ENCODE measurements at places on chromosomes 12 and 14.

DNA sequence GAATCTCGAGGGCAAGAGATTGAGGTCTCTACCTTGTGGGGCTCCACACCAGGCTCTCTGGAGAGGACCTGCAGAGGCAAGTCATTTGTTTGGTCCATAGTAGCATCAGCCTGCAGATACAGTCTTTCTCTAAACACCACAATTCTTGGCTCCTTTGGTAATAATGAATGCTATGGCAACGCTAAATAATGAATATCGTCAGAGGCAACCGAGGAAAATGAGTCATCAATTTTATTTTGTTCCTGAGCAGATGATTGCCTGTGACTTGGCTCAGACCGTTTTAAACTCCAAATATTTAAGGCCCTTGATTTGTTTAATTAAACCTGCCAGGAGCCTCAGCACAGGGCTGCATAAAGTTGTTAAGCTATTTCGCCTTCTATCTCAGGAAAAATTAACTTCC lies 924.1 kb upstream of the TMEM132C start:
- no peak for DNase-seq

GRCh38 chr12:19021646-19022045 lies 107.9 kb upstream of the PLEKHA5 start:
- DNase-seq: no peak

DNA sequence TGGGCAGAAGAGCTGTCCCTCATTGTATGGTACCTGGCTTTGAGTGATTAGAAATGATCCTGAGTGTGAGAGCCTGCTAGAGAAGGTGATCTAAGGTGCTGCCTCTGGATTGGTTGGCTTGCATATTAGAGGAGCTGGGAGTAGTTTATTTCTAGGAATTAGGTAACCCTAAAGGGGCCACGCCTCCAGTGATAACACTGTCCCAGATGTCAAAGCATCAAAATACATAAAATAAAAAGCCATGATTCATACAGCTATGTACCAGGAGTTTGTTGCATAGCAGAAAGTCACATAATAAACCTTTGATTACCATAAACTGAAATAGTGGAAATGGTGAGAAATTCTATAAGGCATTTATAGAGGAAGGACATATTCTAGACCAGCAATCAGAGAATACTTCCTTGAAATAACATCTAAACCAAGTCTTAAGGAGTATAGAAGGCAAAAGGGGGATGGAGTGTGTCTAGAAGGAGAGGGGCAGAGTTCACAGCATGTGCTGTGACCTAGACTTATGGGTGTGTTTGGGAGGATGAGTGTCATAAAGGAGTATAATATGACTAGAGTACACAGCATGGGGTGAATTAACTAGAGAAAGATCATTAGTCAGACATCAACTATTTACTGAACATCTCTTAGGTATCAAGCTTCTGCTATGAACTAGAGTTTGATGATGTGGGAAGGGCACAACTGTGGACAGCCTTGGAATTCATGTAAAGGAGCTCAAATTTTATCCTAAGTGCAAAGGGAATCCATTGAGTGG lies 686.4 kb downstream of the GALC start:
- no peak for DNase-seq

- no peak for DNase-seq
Measured at GRCh38 chr14:60655898-60656685, 6.8 kb upstream of the SIX1 start.

DNA sequence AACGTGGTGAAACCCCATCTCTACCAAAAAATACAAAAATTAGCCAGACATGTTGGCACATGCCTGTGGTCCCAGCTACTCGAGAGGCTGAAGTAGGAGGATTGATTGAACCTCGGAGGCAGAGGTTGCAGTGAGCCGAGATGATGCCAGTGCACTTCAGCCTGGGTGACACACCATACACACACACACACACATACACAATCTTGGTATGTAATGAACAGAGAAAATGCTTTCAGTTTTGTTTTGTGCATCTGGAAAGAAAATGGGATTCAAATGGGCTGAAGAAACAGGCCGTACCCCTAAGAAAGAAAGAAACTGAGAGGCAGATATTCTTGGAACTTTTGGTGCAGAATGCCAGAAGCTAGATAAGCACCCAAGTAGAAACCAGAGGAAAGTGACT lies 107.2 kb downstream of the PDE3A start:
- no peak for DNase-seq

GRCh38 chr12:11638315-11638916 lies 11.1 kb upstream of the ETV6 start:
- DNase-seq: no peak

DNA sequence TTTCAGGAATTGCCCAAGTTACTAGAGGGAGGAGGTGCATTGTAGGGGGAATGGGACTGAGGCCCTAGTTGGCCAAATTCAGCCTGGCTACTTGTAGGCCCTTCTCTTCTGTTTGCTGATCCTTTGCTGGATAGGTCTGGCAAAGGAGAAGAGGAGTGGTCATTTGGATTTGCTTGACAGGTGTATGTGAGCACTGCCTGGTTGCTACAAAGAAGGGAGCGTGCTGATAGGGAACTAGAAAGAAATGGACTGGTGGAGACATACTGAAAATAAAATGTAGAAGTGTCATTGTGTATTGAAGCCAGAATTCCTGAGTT lies 3.6 kb downstream of the PSMA6 start:
- no peak for DNase-seq

DNA sequence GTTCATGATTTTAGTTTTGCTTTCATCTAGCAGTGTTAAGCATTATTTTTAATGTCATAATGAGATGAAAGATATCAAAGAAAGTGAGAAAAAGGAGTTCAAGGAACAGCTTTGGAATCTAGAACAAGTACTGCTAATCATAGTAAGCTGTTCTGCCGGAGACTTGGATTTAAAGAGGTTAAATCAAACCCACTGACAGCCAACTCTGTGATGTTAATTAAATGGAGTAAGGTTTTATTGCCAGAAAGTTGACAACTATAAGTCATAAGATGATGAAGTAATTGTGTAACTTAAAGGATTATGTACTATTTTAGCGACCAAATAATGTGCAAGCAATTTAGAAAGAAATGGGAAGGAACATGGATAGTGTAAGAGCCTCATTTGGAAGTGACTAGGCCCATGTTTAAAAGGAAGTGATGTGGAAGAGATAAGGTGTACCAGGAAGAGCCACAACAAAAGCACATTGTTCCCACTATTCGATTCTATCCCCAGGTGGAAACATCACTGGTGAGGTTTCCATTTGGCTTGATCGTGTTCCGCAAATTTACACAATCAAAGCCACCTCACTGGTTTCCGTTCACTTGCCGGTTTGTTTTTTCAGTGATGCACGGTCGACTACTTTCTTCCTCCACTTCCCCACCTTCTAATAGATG lies 388.5 kb downstream of the PAWR start:
- no peak for DNase-seq

DNA sequence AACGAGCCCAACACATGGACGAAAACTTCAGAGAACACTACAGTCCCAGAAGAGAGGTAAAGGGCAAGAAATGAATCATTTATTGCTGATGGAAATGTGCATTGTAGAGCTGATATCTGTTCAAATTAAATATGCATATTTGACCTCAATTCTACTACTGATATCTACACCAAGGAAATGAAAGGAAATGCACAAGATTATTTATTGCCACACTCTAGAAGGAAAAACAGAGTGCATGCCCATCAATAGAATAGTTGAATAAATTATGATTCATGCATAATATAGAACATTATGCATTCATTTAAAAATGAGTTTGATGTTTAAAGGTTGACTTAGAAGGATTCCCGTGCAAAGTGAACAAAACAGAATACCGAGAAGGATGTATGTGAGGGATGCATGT lies 15.6 kb upstream of the NUP107 start:
- no peak for DNase-seq

DNA sequence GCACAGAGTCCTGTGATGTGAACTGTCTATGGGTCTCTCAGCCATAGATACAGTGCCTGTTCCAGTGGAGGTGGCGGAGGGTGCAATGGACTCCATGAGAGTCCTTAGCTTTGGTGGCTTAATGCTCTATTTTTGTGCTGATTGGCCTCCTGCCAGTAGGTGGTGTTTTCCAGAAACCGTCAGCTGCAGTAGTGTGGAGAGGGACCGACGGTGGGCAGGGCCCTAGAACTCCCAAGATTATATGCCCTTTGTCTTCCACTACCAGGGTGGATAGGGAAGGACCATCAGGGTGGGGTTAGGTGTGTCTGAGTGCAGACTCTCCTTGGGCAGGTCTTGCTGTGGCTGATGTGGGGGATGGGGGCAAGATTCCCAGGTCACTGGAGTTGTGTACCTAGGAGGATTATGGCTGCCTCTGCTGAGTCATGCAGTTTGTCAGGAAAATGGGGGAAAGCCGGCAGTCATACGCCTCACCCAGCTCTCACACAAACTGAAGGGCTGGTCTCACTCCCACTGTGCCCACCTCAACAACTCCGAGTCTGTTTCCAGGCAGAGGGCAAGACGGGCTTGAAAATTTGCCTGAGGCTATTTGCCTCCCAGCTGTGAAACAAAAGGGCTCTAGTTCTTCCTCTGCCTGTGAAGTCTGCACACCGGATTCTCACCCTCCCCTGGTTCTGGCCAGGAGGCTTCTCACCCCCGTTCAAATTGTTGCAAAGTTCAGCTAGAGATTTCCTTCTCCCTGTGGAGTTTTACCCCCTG lies 24.9 kb upstream of the ZDHHC17 start:
- no peak for DNase-seq

DNA sequence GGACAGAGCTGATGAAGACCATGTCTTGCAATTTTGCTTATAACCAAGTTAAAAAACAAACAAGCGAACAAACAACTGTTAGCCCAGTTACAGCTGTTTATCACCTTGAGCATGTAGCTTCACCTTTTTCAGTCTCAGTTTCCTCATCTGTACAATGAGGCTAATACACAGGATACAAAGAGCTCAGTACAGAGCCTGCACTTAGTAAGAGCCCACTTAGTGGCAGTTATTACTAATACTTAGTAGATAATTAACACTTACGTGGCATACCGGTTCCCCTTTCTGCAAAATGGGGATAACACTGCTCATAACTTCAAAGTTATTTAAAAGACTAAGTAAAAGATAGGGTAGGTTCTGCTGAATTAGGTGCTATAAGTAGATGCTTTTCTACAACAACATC lies 228.0 kb downstream of the MON2 start:
- no peak for DNase-seq

- DNase-seq: no peak
Measured at GRCh38 chr12:123397400-123397799, 13.5 kb downstream of the KMT5A start.

DNA sequence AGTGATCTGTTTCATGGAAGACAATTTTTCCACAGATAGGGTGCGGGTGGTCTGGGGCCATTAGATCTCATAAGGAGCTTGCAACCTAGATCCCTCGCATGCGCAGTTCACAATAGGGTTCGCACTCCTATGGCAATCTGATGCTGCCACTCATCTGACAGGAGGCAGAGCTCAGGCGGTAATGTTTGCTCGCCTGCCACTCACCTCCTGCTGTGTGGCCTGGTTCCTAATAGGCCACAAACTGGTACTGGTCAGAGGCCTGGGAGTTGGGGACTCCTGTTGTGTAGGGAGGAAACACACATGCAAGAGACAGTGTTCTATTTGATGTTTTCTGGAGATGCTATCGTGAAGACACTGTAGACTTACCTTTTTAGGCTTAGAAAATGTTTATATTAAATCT lies 77.0 kb upstream of the FGD4 start:
- DNase-seq: no peak

DNA sequence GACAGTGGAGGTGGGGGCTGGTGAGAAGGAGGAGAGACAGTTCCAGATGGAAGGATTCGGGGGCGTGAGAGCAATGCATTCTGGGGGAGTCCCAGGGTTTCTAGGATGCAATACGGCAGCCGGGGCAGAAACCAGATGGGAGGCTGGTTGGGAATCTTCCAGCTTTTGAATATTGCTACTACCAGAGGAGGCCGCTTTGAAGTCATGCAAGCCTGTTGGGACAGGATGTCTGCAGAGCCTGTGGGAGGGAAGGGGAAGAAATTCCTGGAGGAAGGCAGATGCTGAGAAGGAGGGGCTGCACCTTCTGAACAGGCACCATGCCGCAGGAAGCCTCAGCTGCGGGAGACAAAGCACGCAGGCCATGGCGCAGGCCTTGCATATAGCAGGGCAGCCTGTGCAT lies 105.4 kb downstream of the APAF1 start:
- no peak for DNase-seq

DNA sequence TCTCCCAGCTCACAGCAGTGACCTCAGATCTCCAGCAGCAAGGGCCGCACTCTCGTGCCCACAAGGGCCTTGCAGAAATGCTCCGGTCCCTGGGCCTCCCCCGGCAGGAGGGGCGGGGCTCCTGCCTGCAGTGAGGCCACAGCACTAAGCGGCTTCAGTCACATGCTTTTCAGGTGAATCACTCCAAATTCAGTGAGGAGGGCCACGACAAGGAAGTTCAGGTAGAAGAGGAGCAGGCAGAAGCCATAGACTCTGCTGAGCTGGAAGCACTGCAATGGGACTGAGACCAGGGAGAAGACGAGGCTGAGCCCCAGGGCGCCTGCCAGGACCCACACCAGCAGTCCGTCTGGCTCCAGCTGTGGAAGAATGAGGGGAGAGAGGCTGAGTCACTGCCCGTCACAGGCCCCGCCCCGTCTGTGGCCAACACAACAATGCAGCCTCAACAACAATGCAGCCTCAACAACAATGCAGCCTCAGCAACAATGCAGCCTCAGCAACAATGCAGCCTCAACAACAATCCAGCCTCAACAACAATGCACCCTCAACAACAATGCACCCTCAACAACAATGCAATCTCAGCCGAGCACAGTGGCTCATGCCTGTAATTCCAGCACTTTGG lies 35.2 kb downstream of the SLC8B1 start:
- no peak for DNase-seq

- no peak for DNase-seq
Measured at GRCh38 chr12:121537814-121538698, 42.8 kb downstream of the KDM2B start.

- DNase-seq: peak; percentile 6
Measured at GRCh38 chr12:70365648-70366518, at the start of gene KCNMB4. TSS of gene KCNMB4 (plus strand) at chr12:70366290. CDS start at chr12:70366735, 445 bp downstream.

GRCh38 chr12:31267966-31268365 lies 58.0 kb downstream of the SINHCAF start:
- DNase-seq: no peak

- DNase-seq: no peak
Measured at GRCh38 chr12:34400411-34400881, 378.1 kb downstream of the ALG10 start.

DNA sequence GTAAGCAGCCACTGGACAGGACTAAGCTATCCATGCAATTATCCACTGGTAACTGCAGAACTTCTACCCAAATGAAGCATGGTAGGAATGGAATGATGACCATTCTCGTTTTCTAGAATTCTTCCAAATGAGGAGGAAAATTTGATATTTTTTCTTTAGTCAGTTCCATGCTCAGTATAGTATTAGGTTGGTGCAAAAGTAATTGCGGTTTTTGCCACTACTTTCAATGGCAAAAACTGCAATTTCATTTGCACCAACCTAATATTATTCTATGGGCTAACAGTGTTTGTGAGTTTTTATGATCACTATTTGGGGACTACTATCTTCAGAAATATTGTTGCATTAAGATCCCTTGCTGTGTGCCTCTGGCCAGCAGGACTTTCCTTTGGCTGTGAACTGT lies 42.9 kb upstream of the PELI2 start:
- no peak for DNase-seq

Measured in SHP77 treated with DMSO at 0.1 percent for 48 hours (cell line).